ENCODE measurements at places on chromosomes 6 and 20.
A peak's percentile ranks its signal among the peaks of the same experiment; 100 is the strongest.

GRCh38 chr20:42701948-42702347, 487.8 kb downstream of the PTPRT start:
- no peak for DNase-seq

DNA sequence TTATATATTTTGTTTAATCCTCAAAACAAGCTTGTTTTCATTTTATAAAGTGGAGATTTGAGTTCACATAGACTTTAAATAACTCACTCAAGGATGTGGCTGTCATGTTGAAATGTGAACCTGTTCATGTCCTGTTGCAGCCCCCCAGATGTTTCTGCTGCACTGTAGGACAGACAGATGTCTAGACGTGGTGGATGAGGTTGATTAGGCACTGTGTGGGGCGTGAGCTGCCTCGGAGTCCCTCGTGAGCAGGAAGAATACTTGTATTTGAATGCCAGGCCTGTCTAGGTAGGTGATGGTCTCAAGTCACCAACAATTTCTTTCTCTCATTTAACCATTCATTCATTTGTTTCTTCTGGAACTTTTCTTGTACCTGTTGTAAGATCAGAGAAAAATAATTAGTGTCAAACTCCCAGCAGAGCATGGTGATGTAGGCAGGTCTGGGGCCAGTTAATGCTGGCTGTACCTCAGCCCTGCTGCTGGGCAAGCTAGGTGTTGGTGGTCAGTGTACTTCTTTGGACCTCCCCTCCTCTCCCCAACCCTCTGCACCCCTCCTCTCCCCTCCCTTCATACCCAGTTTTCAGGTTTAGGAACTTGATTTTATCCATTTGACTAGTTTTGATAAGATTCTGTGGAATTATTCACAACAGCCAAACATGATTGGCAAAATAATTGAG, 34.0 kb downstream of the AFDN start:
- no peak for DNase-seq

- peak; percentile 65 for DNase-seq
Measured at GRCh38 chr6:52663120-52663935, 7.6 kb upstream of the TMEM14A start.

GRCh38 chr6:110980227-110980626, 1.6 kb upstream of the RPF2 start:
- no peak for DNase-seq

- DNase-seq = no peak
Measured at GRCh38 chr6:148771896-148772554, 25.2 kb downstream of the UST start.

DNA sequence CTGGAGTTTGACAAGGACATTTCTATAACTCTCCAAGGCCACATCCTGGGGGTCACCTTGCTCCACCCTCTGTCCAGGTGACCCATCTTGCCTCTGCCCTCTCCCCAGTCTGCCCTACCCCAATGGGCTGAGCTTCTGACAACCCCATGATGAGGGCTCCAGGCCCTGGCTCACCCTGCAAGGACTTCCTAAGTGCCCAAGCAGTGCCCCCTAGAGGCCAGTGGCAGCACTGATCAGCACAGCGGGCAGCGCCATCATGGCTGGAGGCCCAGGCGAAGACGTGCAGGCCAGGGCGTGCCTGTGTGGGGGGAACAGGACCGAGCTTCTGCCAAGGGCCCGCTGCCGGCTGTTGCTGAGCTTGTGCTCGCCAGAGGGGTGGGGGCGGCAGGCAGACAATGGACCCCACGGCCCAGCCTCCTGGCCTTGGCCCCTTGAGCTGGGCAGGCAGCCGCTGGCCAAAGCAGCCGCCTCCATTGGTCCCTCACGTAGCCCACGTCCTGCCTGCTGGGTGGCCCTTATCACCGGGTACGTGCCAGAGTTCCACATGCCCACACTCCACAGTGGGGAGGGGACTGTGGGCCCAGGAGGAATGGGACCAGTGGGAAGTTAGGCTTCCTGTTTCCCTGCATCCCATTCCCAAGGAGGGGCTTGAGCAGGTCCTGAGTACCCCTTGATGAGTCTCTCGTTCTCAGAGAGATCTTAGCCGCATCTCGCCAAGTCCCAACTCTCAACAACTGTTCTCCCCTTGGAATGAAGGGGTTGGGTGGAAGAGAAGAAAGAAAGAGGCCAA, 64.3 kb downstream of the MRPL14 start:
- DNase-seq = no peak
